EH (cell line): ENCODE measurements at places on chromosomes 12 and 14.

DNA sequence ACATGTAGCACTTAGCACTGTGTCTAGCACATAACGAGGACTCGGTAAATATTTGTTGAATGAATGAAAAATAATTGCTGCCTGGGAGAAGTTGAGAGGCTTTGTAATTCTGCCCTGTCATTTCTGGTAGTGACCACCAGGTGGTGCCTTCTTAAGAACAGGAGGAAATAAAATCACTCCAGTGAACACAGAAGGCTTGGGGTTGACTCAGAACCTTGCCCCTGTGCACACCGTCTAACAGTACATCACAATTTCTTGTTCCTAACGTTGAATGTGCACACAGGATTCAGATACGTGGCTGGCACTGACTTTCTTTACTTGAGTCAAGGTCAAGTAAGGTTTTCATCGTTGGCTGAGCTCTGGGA lies 91.8 kb downstream of the RGS6 start:
- DNase-seq: peak; percentile 20

GRCh38 chr12:29499235-29499634 lies 1.7 kb upstream of the OVCH1 start:
- no peak for DNase-seq

GRCh38 chr12:4137441-4137840 lies 136.1 kb upstream of the CCND2 start:
- no peak for DNase-seq

GRCh38 chr12:42180990-42181596 lies 36.4 kb upstream of the GXYLT1 start:
- DNase-seq: peak; percentile 35

DNA sequence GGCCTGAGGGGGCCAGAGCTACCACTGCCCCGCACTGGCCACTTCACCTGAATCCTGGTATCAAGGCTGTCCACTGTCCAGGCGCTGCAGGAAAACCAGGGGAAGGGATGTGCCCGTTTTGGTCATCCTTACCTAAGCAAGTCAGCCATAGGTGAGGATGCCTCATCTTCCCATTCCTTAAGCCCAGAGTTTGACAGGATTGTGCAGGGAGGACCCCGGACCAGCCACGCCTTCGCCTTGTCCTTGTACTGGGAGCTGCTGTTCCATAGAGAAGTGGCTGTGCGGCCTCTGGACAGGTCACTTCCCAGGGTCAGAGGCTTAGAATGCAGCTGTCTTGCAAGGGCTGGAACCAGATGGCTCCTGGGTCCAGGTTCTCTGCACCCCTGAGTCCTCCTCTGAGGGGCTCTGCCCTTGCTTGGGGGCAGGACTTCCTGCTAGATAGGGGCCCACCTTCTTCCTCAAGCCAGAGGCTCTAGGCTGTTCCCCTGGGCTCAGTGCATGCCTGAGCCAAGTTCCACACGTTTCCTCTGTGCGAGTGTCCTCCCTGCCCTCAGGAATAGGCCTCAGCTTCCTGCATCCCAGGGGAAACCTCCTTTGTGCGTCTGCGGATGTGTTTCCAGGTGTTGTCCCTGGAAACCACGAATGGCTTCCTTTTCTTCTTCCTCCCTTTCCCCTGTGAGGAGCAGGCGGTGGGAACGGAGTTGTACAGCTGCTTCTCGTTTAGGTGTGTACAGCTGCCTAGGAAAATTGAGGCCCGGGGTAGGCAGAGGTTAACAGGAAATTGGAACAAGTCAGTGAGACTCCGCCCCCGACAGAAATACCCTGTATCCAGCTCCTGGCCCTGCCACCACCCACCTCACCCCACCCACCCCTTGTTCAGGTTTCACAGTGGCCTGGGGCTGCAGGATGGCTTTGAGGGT lies 54.3 kb upstream of the RIN3 start:
- DNase-seq: no peak

- DNase-seq: peak; percentile 90
These were observed 87.0 kb downstream of the SAMD4A start for GRCh38 chr14:54653712-54654469.
